ENCODE measurements at places on chromosomes 2 and 18.

DNA sequence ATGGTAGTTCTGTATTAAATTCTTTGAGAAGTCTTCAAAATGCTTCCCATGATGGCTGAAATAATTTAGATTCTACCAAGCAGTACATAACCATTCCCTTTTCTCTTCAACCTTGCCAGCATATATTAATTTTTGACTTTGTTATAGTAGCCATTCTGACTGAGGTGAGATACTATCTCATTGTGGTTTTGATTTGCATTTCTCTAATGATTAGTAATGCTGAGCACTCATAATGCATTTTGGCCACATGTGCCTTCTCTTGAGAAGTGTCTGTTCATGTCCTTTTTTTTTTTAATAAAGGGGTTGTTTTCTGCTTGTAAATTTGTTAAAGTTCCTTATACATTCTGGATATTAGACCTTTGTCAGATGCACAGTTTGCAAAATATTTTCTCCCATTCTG, 173.9 kb downstream of the CALCRL start:
- no peak for DNase-seq

- peak; percentile 61 for DNase-seq
These were observed 22.2 kb upstream of the ITSN2 start for GRCh38 chr2:24382363-24383073.

GRCh38 chr18:25279556-25279955, 72.4 kb downstream of the ZNF521 start:
- no peak for DNase-seq

DNA sequence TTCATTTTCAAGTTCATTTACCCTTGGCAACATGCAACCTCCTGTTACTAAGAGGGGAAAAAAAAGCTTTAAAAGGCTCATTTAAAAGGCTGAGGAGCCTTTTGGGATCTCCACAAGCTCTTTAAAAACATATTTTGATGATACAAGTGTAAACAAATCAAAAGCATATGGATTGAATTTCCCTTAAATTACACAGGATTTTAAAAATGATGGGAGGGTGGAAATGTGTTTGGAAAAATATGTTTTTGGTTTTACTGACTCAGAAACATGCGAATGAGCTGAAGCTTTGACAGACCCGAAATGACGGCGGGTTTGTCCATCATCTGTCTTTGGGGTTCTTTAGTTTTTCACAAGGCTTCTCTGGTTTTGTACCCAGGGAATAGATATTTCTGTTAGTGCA, 180.6 kb upstream of the CCDC68 start:
- DNase-seq: no peak

DNA sequence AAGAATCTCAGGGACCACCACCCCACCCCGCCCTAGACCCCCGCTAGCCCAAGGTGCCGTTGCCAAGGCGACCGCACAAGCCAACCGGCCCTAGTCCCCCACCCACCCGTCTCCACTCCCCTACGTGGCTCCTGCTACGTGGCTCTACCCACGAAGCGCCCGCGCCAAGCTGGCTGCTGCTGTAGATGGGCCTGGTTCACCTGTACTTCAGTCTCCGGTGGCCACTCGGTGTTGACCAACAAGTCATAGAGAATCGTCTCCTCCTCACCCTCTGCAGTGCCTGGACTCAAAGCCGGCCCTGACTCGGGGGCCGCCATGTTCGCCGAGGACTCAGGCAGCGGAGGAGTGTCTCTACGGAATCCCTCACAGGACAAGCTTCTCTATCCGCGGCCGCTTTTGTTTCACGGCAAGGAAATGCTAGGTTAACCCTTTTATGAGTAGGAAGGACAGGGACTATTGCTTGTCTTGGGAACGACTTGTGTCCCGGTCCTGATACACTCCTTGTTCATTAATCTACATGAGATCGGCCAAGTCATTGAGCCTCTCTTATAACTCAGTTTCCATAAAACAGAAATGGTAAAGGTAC, at the start of gene NBAS:
Gene NBAS (minus strand): TSS at position 347 of the 586 bp plus-strand sequence. CDS start 30 bp downstream, at position 317.
- peak; percentile 87 for DNase-seq

GRCh38 chr2:57849843-57850242, 196.8 kb upstream of the VRK2 start:
- DNase-seq: no peak

DNA sequence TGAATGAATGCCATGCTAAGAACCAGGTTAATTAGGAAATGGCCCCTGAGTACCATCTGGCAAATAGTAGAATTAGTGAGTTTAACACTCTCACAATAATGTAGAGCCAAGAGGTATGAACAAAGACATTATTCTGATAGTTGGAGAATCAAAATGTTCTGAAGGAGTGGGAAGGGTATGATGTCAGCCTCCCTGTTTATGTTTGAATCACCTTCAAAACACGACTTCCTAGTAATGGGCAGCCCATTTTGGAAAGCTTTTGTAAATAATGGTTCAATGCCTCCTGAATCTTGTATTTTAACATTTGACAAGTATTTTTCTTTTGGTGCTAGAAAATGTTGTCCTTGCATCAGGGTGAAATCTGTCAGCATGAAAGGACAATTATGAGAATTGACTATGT, 108.3 kb downstream of the DSEL start:
- no peak for DNase-seq

GRCh38 chr2:174561283-174561971, 36.2 kb downstream of the WIPF1 start:
- peak; percentile 74 for DNase-seq

DNA sequence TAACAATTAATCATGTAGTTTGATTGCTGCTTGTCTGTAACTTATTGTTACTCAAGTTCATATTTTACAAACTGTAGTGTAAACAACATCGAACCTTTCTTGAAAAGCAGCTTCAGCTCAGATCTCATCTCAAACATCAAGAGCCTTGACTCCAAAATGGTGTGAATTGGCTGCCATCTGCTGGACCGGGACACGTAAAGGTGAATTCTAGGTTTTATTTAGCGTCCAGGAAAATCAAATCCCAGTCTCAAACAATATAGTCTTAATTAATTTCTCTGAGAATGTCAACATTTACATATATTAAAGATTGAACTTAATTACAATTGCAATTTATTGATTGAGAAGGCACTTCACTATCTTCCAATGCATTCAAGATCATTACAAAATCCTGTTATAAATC, 453.0 kb downstream of the GALR1 start:
- DNase-seq: no peak

DNA sequence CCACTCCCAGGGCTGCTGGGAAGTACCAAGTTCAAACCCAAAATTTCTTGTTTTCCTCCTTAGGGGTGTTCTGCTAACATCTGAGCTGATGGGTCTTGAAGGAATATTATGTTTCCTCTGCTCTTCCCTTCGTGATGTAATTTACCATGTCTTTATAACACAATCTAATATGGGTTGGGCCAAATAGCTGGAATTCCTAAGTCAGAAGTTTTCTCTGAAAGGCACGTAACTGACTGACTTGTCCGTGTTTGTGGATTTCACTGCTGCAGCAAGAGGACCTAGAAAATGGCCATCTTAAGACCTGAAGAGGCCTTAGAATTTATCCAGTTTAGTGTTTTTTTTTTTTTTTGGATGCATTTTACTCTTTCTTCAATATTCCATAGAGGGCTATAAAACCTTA, 256.7 kb downstream of the DCDC2C start:
- DNase-seq: no peak

DNA sequence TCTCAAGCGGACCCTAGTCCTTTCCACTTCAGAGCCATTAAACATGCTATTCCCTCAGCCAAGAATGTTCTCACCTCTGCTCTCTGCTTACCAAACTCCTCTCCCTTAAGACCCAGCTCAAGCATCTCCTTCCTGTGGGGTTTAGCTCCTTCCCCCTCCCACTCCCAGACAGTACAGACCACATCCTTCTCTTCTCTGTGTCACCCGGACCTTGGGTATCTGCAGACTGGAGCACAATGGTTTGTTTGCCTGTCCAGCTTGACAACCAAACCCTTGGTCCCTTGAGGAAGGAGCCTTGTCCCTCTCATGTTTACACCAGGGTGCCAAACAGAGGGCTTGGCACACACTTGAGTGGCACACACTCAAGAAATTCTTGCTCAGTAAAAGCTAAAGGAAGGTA, 4.1 kb upstream of the CD8A start:
- no peak for DNase-seq

- DNase-seq: peak; percentile 54
These were observed 777 bp downstream of the MOCOS start for GRCh38 chr18:36187826-36188721.

DNA sequence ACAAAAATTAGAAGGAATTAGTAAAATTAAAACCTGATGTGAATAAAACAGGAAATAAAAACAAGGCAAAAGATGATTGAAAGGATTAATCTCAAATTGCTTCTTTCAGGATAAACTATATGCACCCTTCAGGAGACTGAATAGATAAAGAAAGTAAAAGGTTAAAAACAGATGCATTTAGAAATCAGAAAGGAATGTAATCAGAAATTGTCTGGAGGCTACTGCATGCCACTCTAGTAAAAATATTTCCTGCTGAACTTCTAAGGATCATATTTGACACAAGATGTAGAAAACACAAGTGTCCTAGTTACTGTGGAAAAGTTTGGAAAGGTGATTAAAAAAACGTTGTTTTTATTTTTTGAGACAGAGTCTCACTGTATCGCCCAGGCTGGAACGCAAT, 16.2 kb downstream of the CHCHD5 start:
- no peak for DNase-seq

DNA sequence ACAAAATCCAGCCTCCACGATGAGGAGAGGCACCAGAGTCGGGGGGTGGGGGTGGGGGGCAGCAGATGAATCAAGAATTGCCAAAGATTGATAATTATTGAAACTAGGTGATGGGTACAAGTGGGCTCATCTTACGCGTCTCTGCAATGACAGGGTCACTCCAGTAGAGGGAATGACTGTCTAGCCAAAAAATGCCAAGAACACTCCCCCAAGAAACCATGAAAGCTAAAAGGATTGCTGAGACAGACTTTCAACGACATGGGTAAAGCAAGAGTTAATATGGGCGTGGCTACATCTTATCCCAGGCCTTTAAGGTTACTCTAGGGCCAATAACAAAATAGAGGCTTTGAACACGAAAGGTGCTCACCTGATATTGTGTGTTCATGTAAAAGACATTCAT, 86.5 kb downstream of the STK39 start:
- no peak for DNase-seq

- DNase-seq: no peak
These were observed 76.5 kb upstream of the EPB41L3 start for GRCh38 chr18:5620289-5620688.

GRCh38 chr18:51009072-51009471, 20.9 kb upstream of the SMAD4 start:
- no peak for DNase-seq

DNA sequence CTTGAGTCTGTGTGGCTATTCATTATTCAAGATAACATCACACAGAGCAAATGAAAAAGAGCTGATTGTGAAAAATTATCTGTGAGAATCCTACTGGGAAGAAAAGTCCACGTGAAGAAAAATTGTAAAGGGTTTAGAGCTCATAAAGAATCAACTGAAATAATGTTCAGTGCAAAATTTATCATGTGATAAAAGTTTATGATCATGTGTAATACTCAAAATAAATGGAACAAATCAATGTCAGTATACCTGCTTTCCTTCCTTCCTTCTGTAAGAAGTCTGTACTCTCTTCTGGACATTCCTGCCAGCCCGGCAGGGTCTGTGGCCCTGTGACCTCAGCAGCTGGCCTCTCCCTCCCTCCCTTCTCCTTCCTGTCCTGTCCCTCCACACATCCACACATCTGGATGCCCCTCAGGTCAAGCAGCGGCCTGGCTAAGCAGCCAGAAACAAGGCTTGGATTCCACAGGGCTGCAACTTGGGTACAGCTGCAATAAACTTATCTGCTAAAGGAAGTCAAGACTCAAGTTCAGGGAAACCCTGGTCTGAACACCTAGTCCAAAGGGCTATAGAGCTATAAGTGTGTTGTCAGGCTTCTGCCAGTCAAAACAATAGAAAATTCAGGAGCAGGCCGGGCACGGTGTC, 172.1 kb downstream of the MREG start:
- no peak for DNase-seq

DNA sequence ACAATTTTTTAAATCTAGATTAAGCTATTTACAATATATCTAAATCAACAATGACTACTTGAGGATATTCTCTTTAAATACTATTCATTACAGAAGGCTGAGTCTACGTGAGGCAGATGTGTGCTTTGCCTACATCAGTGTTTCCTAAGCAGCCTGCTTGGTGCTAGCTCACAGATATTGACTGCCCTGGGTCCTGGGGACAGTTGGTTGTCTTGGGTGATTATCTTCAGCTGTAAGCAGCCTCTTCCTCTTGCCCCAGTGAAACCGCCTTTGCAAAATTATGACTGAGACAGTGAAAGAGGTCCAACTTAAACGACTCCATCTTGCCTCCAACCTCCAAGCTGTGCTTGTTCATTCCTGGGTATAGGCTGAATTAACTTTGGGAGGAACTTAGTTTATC, 39.6 kb upstream of the CCDC88A start:
- DNase-seq: no peak

- DNase-seq: no peak
These were observed 1549.7 kb upstream of the ACVR2A start for GRCh38 chr2:146295080-146295670.

DNA sequence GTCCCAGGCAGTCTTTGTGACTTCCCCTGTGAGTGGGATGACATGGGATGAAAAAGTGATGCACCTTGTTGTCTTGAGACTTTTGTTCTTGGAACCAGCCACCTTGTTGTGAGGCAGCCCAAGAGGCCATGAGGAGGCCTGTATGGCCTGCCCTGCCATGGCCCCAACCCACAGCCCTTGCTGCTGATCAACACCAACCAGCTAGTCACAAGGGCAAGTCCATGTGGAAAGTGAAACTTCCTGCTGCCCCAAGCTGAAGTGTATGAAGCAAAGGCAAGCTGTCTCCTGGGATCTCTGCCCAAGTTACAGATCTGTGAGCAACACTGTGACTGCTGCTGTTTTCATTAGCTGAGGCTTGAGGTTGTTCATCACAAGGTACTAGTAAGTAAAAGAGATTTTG, 21.6 kb downstream of the TMEM18 start:
- DNase-seq: no peak

DNA sequence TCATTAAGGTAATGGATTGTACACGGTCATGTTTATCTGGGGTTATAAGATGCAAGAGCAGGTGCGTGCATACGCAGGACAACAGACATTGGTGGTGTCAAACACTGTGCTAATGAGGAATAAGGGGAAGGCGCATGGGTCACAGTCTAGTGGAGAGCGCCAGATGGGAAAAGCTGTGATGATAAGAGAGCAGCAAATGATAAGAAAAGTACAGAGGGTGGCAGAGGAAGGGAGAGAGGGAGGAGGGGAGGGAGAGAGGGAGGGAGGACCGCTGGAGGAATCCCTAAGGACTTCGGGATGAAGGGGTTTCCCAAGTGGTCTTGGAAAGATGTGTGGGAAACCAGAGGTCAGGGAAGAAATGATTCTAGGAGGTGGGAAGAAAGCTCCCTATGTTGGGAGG, 2.9 kb downstream of the TNFRSF11A start:
- DNase-seq: no peak

- DNase-seq: peak; percentile 43
These were observed 71.4 kb downstream of the COPS8 start for GRCh38 chr2:237156857-237157779.

DNA sequence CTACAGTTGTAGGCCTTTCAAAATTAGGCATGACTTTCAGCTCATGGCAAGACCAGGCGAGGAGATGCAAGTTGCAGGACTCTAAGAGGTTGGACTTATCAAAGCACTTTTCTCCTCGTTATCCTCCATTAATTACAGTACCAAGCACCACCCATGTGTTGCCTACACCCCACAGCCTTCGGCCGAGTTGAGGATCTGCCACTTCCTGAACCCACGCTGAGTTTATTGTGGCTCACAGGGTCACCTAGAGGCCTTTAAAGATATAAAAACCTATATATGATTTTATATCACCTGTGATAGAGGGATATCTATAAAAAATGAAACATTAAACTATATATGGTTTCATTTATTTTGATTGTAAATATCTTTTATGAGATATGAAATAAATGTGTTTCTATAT, 2.6 kb downstream of the UGT1A10 start:
- no peak for DNase-seq

- DNase-seq: peak; percentile 73
These were observed 445 bp downstream of the MEX3C start for GRCh38 chr18:51196811-51197660.
